ENCODE measurements at places on chromosomes 3 and 15. TPM values are rescaled to one million over a fixed set of nuclear protein-coding genes. Genes with fewer than 3 reads are reported as not detected.
A peak's percentile ranks its signal among the peaks of the same experiment; 100 is the strongest.

GRCh38 chr15:99453637-99454030 is 112.2 kb upstream of the MEF2A start:
- H3K27me3 ChIP-seq, result no peaks in the 10 kb centered on the region
- peak; percentile 40 for DNase-seq
- H3K27ac ChIP-seq, result peak overlapping the region; percentile 82
- H3K4me1 ChIP-seq, result no peaks in the 10 kb centered on the region

DNA sequence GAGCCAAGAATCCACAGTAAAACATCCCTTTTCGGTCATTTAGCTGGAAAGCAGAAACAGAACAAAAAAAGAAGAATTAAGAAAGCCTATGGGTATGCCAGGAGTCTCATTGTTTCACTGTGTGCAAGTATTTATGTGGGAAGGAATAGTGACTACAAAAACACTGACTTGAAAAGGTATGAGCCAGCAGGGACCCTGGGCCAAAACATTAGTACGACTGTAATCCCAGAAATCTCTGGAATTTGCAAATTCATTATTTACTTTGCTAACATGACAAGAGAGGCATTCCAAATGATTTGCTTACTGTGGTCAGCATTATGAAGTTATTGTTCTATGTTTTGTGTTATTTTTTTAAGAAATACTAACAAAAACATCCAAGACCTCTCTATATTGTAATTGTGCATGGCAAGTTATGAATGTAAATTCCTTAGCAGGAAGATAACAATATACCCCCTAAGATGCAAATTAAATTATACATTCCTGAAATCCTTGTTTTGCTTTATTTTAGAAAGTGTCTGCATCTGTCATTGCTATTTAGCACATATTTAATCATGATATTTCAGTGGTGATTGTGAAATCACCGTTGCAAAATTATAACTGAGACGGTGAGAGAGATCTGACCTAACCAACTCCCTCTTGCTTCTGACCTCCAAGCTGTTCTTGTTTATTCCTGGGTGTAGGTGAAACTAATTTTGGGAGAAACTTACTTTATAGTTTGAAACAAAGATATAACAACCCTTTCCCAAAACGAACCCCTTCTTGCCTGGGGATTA is 299.2 kb downstream of the ZPLD1 start:
- no peaks in the 10 kb centered on the region for H3K36me3 ChIP-seq
- DNase-seq, result no peak
- no peak overlapping the region for H3K4me3 ChIP-seq
- H3K27me3 ChIP-seq, result no peaks in the 10 kb centered on the region
- H3K4me1 ChIP-seq, result no peaks in the 10 kb centered on the region

GRCh38 chr3:52299879-52300611 is 12.4 kb downstream of the GLYCTK start:
- H3K27me3 ChIP-seq, result no peaks in the 10 kb centered on the region
- no peaks in the 10 kb centered on the region for H3K36me3 ChIP-seq
- H3K27ac ChIP-seq, result no peak overlapping the region

GRCh38 chr3:58105196-58105595 is 97.0 kb downstream of the FLNB start:
- no peak overlapping the region for H3K4me3 ChIP-seq
- H3K36me3 ChIP-seq, result peaks cover 46% of the 10 kb centered on the region
- peak overlapping the region; percentile 79 for H3K27ac ChIP-seq
- H3K27me3 ChIP-seq, result no peaks in the 10 kb centered on the region

DNA sequence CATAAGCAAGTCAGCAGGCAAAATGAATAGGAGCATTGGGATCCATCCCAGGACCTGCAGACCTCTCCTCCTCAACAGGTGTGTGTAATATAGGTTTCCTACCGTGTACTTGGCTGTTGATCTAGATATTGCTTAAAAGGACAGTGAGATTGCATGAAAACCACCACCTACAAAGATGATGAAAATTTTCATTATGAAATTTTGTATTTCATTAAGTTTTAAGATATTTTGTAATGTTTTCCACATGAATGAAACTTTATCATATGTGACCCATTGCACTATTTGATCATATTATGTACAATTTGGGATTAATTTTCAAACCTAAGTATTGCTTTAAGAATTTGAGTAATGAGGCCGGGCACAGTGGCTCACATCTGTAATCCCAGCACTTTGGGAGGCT is 94.3 kb upstream of the TRPM1 start:
- H3K4me1 ChIP-seq, result peaks cover 2% of the 10 kb centered on the region
- DNase-seq, result no peak
- H3K27me3 ChIP-seq, result no peaks in the 10 kb centered on the region
- H3K36me3 ChIP-seq, result no peaks in the 10 kb centered on the region
- no peak overlapping the region for H3K4me3 ChIP-seq
- H3K27ac ChIP-seq, result no peak overlapping the region

DNA sequence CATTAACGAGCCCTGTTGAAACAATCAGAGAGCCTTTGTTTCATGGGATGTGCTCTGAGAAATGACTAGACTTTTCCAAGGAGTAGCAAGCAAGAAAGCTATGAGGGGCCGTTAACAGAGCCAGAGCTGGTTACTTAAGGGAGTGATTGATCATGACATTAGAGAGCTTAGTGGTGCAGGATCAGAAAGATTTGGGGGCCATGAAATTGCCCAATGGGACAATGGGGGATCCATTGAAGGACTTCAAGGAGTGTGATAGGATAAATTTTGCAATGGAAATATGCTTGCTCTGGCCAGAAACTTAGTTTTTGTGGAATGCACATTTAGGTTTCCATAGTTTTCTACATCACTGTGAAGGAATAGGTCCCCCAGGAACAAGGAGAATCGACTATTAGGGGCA is 45.6 kb downstream of the LRRC3B start:
- H3K4me1 ChIP-seq, result no peaks in the 10 kb centered on the region
- H3K36me3 ChIP-seq, result no peaks in the 10 kb centered on the region
- H3K27ac ChIP-seq, result no peak overlapping the region
- H3K27me3 ChIP-seq, result no peaks in the 10 kb centered on the region

GRCh38 chr3:132283440-132283839 is 33.8 kb upstream of the ACP3 start:
- no peaks in the 10 kb centered on the region for H3K4me1 ChIP-seq
- H3K27ac ChIP-seq, result no peak overlapping the region
- no peaks in the 10 kb centered on the region for H3K36me3 ChIP-seq
- no peak overlapping the region for H3K4me3 ChIP-seq
- DNase-seq, result no peak

LDHAL6B gene
- total RNA-seq, result not detected

- no peak overlapping the region for H3K4me3 ChIP-seq
- no peak overlapping the region for H3K27ac ChIP-seq
- no peaks in the 10 kb centered on the region for H3K36me3 ChIP-seq
These were observed 14.6 kb downstream of the SIN3A start for GRCh38 chr15:75436881-75437280.

- no peak overlapping the region for H3K4me3 ChIP-seq
- no peaks in the 10 kb centered on the region for H3K36me3 ChIP-seq
These were observed 278.9 kb downstream of the OCA2 start for GRCh38 chr15:27820232-27820631.

PROK2 gene
- not detected for total RNA-seq
